Iris pigment epithelial cell (primary cell): ENCODE measurements at places on chromosomes 4 and X.

DNA sequence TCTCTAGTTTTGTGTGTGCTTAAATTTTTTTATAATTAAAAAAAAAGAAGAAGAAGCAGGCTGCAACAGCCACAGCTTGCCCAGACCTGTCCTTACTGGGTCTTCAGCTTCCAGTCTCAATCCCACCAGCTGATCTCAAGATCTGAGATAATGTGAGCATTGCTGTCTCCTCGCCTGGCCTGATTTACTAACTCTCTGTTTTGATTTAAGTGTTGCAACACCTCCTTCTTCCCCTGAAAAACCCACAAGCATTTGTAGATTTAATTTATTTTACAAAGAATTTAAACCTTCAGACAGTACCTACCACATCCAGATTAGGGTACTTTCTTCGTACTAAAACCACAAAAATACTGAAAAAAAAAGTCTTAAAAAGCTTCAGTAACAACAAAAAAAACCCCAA is 38.0 kb downstream of the FAM241A start:
- peak; percentile 81 for DNase-seq

DNA sequence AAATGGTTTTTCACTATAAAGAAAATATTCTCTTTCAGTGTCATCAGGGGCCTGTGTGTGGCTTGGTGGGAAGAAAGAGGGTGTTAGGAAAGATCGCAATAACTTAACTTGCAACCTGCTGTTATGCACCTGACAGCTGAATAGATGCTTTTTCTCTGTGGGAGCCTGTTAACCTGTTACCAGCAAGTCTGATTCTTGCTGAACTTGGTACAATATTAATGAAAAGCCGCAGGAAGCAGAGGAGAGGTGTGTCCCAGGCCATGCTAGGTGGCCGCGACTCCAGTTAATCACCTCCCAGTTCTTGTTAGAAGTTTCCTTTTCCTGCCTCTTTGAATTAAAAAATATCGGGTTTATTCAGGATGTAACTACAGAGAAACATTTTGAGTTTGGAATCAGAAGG is 494.8 kb upstream of the AGA start:
- DNase-seq, result no peak

- DNase-seq, result no peak
Measured at GRCh38 chr4:109321232-109321631, 18.8 kb upstream of the COL25A1 start.

- peak; percentile 13 for DNase-seq
Measured at GRCh38 chr4:8593264-8594096, 915 bp downstream of the CPZ start.

GRCh38 chr4:99324979-99325378 is 3.8 kb upstream of the ADH1B start:
- DNase-seq, result peak; percentile 83

DNA sequence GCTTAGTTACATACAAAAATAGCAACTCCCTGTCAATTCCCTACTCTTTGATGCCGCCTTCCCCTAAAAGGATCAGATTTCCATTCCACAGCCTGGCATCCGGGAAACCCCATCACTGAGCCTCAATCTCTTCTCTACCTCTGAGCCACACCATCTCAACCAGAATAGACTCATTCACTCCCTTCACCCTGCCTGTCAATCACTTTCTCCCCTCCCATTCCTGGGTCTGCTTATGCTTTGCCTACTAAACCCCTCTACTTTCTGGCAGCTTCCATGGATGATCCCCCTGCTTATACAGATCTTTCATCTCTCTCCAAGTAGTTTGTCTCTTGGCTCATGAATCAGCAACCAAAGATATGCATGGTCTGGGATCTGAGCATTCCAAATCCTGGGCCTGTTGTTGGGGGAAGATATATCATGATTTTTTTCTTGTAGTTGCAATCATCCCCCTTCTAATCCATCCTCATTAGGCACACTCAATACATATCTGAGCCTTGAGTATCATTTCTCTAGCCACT is 2.6 kb downstream of the AMER1 start:
- DNase-seq, result no peak

GRCh38 chr4:100428051-100428450 is 89.8 kb downstream of the EMCN start:
- DNase-seq, result peak; percentile 93

DNA sequence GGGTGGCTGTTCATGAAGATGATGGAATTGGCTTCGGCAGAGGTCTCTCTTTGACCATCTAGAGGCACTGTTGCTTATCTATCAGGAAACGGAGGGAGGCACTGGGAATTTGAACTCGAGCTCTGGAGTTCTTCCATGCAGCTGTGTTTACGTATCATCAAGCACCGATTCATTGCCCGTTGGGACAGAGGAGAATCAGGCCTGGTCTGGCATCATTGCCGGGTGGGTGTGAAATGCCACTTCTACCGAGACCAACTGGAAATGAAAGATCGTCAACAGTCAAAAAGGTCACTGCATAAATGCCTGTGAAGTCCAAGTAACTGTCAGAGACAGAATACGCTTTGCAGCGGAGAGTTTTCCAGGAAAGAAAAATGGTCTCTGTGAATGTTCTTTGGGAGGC is 166.9 kb downstream of the ASMT start:
- DNase-seq, result no peak

DNA sequence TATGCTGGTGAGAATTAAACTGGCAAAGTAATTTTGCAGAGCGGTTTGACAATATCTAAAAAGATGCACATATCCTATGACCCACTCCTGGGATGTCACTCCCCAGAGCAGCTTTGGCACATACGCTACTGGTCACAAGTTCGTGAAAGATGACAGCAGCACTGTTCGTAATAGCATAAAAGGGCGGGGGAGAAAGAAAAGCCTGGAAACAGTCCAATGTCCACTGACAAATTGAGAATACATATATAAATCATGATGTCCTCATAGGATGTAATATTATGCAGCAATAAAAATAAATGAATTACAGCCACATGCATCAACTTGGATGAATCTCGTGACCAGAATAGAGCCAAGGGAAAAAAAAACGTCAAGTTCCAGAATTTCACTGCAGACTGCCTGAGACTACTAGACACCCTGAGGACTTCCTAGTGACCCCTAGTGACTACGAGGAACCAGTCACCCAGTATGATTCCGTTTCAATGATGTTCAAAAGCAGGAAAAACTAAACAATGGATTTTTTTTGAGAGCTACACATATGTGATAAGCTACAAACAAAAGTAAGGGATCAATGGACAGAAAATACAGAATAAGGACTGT is 1.8 kb downstream of the PCSK1N start:
- DNase-seq, result no peak

DNA sequence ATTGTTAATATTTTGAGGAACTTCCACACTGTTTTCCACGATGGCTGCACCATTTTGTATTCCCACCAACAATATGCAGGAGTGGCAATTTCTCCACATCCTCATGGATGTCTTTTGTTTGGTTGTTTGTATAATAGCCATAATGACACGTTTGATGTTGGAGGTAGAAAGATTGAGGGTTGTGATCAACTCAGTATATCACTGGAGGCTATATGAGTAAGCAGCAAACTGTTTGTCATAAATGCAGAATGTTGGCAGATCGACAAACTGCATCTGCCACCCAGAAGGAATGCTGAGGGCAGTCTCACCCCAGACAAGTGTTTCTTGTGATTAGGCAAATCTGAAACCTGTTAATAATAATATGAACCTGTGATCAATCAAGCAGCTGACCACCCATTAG is 243.9 kb upstream of the WDFY3 start:
- DNase-seq, result peak; percentile 8

DNA sequence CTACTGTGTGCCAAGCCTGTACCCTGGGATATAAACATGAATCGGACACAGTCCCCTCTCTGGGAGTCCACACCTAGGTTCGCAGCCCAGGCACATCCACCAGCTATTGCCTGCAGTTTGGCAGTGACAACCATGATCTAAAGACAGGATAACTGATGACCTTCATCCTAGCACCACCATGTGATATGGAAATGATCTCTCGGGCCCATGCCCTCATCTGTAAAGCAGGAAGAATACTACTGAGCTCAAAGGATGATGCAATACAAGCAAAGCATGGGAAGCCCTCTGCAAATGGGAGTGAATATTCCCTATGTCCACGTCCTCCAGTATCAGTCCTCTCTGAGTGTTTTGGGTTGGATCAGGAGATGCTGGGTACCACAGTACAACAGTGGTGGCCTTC is 80.9 kb upstream of the MSX1 start:
- DNase-seq, result no peak

GRCh38 chrX:134538316-134538715 is 78.4 kb downstream of the HPRT1 start:
- no peak for DNase-seq

GRCh38 chrX:98111684-98112083 is 1228.0 kb downstream of the RPA4 start:
- DNase-seq, result no peak

DNA sequence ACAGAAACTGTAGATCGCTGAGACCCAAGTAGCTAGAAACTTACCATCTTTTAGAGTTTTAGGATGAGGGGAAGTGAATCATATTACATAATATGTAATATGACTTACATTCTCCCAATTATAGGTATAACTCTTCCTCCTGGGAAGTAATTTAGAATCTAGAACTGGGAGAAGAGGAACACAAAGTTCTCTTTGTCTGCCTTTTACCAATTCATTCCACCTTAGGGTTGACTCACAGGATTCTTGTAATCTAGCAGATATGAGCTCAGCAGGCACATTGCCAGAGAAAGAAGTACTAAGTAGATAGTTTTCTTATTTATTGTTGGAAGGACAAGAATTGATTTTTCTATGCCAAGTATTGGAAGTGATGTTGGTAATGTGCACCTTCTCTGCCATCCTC is 58.0 kb upstream of the CCSER1 start:
- peak; percentile 59 for DNase-seq

- no peak for DNase-seq
Measured at GRCh38 chrX:11600578-11600977, 65.1 kb downstream of the ARHGAP6 start.
